ENCODE measurements at places on chromosomes 4 and X.

DNA sequence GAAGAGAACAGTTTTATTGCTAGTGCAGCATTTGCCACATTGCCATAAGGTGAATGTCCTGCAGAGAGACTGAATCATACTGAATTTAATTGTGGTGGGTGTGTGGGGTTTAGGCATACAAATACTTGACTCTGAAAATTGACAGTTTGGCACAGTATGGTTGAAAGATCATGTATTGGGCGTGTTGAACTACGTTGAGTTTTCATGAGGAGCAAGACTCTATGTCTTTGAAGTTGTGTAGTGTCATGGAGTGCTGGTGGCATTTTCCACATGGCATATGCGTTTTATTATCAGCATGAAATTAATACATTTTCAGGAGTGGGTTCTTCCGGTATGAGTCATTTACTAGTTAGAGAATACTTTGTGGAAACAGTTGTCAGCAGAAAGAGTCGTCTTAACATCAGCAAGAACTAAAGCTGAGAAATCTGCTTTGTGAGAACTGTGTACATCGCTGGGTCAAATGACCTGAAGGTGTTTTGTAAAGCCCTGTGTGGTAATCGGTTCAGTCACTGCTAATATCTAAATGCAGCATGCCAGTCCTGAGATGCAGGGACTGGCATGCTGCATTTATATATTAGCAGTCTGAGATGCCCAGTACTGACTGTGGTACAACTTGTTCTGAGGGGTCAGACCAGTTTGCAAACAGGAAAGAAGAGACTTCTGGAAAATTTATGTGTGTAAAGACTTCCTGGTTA lies 50.3 kb downstream of the ARHGAP10 start:
- DNase-seq = no peak

GRCh38 chr4:169089004-169089403 lies 78.9 kb upstream of the CBR4 start:
- no peak for DNase-seq

GRCh38 chr4:140140566-140140965 lies 13.4 kb downstream of the MAML3 start:
- no peak for DNase-seq

DNA sequence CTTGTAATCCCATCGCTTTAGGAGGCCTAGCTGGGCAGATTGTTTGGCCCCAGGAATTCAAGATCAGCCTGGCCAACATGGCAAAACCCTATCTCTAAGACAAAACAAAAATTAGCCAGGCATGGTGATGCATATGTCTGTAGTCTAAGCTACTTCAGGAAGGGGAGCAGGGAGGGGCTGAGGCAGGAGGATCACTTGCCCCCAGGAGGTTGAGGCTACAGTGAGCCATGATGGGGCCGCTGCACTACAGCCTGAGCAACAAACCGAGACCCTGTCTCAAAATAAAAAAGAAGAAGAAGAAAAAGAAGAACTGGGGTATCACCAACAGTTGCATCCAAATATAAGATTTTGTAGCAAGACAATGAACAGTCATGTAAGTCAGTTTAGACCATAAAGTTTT lies 47.3 kb upstream of the NFKB1 start:
- DNase-seq = no peak

DNA sequence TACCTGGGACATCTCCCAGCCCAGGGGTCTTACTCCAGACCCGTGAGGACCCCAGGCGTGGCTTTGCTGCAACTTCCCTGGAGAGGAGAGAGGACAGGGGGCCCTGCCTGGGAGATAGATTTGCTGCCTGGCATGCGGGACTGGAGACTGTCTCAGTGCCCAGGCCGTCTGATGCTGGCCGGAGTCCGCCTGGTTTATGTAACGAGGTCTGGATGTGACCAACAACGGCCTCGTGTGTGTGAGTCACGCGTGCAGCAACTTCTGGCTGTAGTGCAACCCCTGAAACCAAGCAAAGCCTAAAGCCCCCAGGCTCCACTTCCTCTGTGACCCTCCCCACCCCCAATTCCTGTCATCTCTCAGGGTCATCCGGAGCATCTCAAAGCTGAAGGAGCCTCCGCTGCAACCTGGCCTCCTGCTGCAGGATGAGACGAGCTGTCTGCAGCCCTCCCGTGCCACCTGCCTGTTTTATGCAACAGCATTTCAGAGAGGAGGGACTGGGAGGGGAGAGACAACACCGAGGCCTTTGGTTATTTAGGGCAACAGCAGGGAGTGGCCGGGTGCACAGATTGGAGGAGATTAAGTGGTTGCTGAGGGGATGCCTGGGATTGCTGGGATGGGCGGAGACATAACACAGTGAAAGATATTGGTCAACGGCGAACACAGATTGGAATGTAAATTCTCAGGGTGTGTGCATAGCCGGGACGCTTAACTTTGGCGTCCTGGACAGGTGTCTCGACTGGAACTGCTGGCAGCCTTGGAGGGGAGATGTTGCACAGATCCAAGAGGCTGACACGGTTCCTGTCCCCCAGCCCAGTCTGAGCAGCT lies 16.0 kb downstream of the XG start:
- DNase-seq = no peak

GRCh38 chr4:6420036-6420435 lies 52.4 kb downstream of the PPP2R2C start:
- DNase-seq = no peak

DNA sequence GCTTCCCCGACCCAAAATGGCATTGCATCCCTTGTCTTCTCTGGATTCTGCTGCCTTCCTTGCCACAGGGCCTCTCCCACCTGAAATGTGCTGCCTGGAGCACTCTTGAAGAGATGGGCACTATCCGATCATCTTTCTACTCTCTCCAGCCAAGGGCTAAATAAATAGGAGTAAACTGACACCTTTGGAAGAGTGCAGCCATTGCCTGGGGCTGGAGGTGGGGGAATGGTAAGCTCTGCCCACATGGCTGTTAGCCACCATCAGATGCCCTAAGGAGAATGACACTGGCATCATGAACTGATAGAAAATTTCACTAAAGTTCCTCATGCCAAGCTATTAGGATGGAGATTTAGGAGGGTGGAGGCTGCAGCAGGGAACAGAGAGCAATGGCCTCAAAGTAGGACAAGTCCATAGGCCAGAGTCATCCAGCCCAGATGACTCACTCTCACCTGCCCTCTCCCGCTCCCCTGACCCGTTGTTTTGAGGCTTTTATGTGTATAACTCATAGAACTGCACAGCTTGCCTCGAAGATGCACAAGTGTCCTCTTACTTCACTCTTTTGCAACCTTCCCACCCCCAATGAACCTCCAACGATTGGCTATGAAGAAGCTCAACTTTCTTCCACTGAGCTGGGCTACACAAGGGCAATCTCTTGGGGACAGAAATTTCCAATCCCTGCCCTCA lies 822 bp upstream of the PFKFB1 start:
- no peak for DNase-seq

DNA sequence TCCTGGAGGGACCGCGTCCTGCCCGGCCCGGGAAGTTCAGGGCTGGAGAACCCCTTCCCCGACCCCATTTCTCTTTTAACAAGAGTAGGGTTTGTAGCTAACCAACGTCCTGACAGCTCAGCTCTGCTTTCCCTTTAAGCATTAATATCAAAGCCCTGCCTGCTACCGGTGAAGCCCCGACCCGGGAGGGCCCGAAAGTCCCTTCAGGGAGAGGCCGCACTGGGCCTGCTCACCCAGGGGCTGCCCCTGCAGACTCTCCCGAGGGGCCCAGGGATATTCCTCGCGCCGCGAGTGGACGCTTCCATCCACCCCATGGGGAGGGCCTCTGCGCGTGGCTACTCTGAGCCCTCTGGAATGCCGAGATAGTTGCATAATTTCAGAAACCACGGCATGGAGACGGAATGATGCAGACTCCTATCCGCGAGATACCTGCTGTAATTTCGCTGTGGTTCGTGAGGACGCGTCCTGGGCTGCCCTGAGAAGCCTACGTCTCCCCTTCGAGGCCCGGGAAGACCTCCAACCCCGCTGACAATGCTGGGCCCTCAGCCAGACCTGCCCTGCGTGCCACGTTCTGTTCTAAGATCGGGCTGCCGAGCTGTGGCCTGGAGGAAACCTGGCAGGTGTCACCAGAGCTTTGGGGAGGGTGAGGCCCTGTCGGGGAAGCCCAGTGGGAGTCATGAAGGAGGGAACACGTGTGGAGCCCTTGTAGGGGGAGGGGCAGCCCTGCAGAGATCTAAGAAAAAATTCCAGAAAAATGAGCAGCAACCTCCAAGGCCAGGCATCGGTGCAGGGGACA lies 999 bp upstream of the CTBP1 start:
- peak; percentile 9 for DNase-seq

DNA sequence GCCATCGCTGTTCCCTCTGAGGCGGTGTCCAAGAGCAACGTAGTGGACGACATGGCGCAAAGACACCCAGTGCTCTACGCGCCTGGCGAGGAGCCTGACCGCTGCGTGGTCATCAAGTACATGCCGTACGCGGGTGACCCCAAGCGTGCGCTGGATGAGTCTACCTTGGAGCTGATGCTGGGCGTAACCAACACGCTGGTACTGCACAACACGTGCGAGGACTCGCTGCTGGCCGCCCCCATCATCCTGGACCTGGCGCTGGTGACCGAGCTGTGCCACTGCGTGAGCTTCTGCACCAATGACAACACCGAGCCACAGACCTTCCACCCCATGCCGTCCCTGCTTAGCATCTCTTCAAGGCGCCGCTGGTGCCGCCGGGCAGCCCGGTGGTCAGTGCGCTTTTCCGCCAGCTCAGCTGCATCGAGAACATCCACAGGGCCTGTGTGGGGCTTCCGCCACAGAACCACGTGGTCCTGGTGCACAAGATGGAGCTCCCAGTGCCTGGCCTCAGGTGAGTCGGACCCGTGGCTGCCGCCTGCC lies 129.0 kb downstream of the ANAPC4 start:
- no peak for DNase-seq

DNA sequence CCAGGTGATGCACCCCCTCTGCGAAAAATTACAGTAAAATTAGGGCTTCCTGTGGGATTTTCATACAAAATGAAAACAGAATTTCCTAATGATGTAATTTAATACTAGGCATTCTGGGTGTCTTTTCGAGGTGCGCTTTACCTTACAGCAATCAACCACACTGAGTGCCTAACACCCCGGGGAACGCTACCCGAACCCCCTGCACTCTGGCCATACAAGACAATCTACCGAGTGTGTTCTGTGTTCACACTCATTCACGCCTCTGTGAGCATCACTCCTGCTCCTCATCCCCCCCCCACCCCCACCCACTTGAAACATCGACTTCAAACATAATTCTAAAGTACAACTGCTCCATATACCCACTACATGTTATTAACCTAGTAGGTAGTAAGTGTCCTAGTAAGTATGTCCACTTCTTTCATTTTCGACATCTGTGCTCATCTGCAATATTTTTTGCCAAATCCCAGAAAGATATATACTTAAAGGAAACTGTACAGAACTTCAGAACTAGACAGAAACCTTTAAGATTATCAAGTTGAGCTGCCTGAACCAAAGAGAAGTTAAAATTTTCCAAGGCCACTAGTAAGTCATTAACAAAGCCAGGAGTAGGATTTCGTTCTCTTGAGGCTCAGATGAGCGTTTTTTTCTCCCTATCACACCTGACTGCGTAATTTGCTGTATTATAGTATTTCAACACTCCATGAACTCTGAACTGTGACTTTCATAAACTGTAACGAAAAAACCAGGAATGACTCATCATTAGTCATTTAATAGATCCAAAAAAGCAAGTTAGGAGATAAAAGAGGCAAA lies 80.0 kb downstream of the FAT1 start:
- no peak for DNase-seq

- peak; percentile 91 for DNase-seq
Measured at GRCh38 chr4:80017125-80017854, 55.7 kb downstream of the ANTXR2 start.

GRCh38 chrX:130799393-130799792 lies 103.6 kb downstream of the ENOX2 start:
- DNase-seq = no peak

GRCh38 chr4:139266208-139266582 lies 13.8 kb downstream of the MGARP start:
- no peak for DNase-seq

Data from AML-193 (cell line).